ENCODE measurements at places on chromosomes 5 and 9. TPM values are rescaled to one million over a fixed set of nuclear protein-coding genes. Genes with fewer than 3 reads are reported as not detected.

SLC23A1 gene
- not detected for total RNA-seq

DMGDH gene
- 2.6 TPM for total RNA-seq

KIF12 gene
- total RNA-seq: under 0.01 TPM

PCDHB2 gene
- total RNA-seq: 6.8 TPM

CAMK4 gene
- 4.0 TPM for total RNA-seq

GNA14 gene
- 3.4 TPM for total RNA-seq

SGCD gene
- 81.6 TPM for total RNA-seq

PCDHGB7 gene
- 20.2 TPM for total RNA-seq

SHISAL2B gene
- not detected for total RNA-seq

MATR3 gene
- total RNA-seq: 200 TPM

JAKMIP2 gene
- 7.8 TPM for total RNA-seq

CDKN2A gene
- 17.2 TPM for total RNA-seq

FOXD4L5 gene
- total RNA-seq: 0.16 TPM

RGS3 gene
- 252 TPM for total RNA-seq

MELK gene
- total RNA-seq: 7.6 TPM

GARNL3 gene
- 2.9 TPM for total RNA-seq

PCDHGA8 gene
- total RNA-seq: 3.0 TPM

PCDHB15 gene
- total RNA-seq: 0.24 TPM

CTSL gene
- total RNA-seq: 187 TPM

FOXI1 gene
- not detected for total RNA-seq

OR1J2 gene
- total RNA-seq: 0.24 TPM

TMEM215 gene
- not detected for total RNA-seq

CATSPER3 gene
- not detected for total RNA-seq

PCDHB14 gene
- 0.61 TPM for total RNA-seq

C5orf63 gene
- total RNA-seq: 2.3 TPM

HCN1 gene
- under 0.01 TPM for total RNA-seq

MAN2A1 gene
- total RNA-seq: 154 TPM

NEURL1B gene
- 0.65 TPM for total RNA-seq

NIPAL4 gene
- total RNA-seq: 0.12 TPM

BAAT gene
- not detected for total RNA-seq

GTF3C5 gene
- 49.1 TPM for total RNA-seq

SPAAR gene
- total RNA-seq: not detected

CCL27 gene
- not detected for total RNA-seq

C5orf58 gene
- total RNA-seq: not detected

SLC36A2 gene
- not detected for total RNA-seq

CDKN2B gene
- 22.1 TPM for total RNA-seq
